Endothelial cell (in vitro differentiated cells): ENCODE measurements at places on chromosomes 7 and 10. TPM values are rescaled to one million over a fixed set of nuclear protein-coding genes. Genes with fewer than 3 reads are reported as not detected.

METTL27 gene
- total RNA-seq: 6.1 TPM

DNA sequence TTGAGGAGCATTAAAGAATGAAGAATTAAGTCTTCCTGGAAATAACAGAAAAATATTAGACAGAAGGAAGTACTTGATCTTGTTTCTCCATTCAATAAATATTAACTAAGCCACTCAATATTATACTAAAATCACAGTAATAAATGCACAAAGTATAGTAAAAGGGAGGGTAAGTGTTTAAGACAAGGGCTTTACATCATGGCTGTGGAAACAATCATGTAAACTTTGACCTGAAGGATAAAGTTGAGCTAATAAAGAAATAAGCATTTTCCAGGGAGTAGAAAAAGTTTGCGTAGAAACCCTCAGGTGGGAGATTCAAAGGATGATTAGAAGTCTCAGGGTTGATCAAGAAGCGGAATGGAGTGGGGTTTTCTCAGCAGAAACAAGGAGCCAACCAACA lies 78.2 kb downstream of the SEMA3C start:
- DNase-seq: no peak

- DNase-seq: no peak
Measured at GRCh38 chr10:129330211-129330610, 136.8 kb upstream of the MGMT start.

DNA sequence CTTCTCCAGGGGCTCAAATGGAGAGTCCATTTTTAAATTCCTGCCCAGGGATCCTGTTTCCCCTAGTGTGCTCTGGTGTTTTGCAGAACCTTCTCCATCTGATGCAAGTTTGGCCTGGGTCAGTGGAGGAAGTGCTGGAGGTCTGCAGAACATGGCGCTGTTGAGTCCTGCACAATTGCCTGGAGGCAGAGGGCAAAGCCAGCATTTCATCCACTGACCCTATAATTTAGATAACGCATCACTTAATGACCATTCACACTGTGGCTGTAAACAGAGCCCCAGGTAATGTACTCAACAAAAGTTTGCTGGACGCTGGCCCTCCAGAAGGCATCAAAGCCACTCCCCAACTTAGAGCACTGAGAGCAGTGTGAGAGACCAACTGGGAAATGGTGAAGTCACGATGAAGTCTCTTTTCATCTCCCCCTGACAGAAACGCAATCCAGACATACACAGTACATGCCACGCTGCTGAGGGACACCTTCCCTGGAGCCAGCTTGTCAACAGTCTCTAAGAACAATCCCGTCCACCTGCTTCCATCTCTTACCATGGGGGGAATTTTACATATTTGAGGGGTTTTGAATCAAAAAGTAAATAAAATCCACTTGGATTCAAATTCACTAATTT lies 13.4 kb downstream of the C10orf71 start:
- DNase-seq: no peak

DNA sequence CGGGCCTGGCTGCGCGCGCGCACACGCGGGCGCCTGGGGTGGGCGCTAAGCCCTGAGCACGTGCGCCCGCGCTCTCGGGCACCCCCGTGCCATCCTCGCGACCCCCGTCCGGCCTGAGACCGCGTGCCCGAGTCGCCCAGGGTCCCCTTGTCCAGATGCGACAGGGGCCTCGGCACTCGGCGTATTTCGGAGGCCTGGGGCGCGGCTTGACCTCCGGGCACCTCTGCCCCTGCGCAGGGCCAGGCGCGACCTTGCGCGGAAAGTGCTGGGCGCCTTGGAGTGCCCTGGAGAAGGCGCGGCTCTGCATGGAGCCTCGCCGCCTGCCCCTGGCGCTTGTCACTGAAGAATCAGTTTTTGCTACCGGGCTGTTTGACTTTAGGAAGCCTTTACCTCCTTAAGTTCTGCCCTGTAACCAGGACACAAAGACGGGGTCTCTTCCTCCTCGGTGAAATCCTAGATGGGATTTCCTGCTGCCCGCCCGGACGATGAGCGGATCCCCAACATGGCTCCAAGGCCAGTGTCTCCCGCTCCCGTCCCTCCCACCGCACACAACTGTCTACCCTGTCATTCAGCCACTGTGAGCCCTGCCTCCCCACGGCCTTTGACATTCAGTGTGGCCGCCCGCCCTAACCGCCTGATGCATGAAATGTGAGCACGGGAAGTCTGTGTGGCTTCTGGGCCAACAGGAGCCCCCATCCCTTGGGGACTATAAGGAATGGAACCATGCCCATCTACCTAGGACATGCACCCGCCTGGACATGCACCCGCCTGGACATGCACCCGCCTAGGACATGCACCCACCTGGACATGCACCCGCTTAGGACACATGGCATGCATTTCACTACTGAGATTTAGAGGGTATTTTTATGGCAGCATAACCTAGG lies 1.1 kb upstream of the STK32C start:
- DNase-seq: no peak

GRCh38 chr10:91653219-91653870 lies 20.5 kb upstream of the PPP1R3C start:
- DNase-seq: no peak

ADCY1 gene
- 50.7 TPM for total RNA-seq

GRCh38 chr7:158442260-158442659 lies 145.4 kb downstream of the PTPRN2 start:
- DNase-seq: no peak

GRCh38 chr10:122149561-122150505 lies 121.3 kb upstream of the BTBD16 start:
- no peak for DNase-seq

- DNase-seq: no peak
Measured at GRCh38 chr7:77549106-77549870, 12.2 kb downstream of the PTPN12 start.

CNPY1 gene
- total RNA-seq: not detected

PCGF5 gene
- total RNA-seq: 21.5 TPM

DNA sequence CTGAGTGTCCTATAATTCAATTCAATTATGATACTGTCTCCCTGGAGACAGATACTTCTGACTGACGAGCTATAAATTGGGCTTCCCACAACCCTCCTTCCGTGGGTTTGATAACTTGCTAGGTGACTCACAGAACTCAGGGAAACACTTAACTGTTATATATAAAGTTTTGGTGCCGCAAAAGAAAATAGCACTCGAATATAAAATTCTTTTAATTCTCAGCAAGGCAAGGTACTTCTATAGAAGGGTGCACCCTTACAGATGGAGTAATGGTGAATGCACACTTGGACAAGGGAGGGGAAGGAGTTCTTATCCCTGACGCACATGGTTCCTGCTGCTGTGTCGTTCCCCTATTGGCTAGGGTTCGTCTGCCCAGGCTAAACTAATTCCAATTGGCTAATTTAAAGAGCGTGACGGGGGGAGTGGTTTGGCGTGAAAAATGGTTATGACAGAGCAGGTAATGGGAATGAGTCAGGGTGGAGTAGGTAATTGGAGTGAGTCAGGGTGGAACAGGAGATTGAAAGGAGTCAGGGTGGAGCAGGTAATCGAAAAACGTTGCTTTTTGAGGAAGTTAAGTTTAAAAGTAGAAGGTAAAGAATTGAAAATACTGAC lies 20.8 kb upstream of the GHITM start:
- no peak for DNase-seq

DNA sequence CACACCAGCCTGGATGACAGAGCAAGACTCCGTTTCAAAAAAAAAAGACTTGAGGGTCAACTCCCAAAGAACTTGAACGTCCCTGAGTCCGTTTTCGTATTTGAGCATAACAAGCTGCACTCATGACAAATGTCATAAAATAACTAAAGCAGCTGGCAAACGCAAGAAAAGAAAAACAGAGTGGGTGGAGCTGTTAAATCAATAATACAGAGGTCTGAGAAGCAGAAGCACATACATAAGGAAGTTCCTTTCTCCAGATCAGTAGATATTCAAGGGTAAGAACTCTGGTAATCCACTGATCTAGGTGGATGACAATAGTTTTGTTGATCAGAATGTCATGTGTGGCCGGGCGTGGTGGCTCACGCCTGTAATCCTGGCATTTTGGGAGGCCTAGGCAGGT lies 150.1 kb downstream of the FAM107B start:
- no peak for DNase-seq

GRCh38 chr7:52154382-52154781 lies 837.8 kb upstream of the COBL start:
- DNase-seq: no peak

DNA sequence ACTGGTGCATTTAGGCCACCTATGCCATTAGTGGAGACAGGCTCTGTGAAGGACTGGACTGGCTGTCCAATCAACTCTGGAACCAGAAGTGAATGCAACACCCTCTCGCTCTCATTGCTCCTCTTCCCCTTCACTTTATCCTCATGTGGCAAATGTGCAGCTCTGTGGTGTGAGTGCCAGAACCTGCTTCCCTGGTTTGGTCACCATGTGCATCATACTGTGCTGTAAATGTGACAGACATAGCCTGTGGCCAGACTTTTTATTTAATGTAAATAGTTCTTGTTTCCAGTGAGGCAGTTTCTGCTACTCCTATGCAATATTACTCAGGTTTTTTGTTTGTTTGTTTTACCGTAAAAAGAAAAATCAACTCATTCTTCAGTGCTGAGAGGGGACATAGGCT lies 73.0 kb upstream of the PPP1R9A start:
- DNase-seq: no peak

DNA sequence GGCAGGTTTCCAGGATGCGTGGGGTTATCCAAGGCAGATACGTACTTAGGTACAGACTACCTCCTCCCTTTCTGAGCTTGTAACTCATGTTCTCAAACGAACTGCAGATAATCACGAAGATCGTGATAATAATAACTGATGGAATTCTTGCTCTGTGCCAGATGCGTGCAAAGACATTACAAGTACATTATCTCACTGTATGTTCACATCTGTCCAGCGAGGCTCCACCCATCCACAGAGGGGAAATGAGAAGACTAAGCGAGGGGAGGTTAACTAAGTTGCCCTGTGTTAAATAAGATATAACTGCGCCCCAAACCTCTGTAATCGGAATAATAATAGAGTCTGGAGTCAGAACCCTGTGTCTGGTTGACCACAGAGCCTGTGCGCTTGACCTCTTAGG lies 1.9 kb downstream of the GALNT17 start:
- DNase-seq: no peak

DNA sequence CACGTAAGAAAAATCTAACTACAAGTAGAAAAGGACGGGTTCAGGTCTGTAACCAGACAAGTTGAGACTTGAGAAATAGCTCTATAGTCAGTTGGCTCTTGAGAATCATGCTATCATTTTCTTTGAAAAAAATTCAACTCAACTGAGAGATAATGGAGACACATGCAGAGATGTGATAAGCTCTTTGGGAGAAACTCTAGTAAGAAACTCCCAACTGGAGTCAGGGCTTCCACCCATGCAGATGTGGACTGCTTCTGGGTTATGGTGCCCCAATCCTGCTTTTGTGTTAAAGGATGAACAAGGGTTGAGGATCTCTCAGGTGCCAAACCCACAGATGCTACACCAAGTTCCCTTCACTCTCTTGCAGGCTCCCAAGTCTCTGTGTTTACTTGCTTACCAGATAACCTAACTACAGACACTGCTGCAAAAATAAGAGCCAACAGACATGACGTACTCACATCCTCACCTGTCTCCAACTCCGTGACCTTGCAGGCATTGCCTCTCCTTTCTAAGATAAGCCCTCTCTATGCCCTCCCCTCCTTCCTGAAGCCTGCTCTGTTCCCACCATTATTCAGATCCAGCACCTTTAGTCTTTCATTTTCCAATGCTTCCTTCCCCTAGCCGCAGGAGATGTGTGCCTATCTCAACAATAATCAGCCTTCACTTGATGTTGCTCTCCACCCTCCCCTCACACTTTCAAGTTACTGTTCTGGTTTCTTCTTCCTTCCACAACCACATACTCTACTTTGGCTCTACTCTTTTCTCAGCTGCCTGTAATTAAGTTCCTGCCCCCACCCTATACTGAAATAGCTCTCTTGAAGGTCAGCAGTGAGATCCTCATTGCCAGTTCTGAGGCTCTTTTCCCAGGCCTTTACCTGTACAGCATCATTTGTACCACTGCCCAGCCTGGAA lies 130.0 kb downstream of the ICA1 start:
- DNase-seq: no peak

DNA sequence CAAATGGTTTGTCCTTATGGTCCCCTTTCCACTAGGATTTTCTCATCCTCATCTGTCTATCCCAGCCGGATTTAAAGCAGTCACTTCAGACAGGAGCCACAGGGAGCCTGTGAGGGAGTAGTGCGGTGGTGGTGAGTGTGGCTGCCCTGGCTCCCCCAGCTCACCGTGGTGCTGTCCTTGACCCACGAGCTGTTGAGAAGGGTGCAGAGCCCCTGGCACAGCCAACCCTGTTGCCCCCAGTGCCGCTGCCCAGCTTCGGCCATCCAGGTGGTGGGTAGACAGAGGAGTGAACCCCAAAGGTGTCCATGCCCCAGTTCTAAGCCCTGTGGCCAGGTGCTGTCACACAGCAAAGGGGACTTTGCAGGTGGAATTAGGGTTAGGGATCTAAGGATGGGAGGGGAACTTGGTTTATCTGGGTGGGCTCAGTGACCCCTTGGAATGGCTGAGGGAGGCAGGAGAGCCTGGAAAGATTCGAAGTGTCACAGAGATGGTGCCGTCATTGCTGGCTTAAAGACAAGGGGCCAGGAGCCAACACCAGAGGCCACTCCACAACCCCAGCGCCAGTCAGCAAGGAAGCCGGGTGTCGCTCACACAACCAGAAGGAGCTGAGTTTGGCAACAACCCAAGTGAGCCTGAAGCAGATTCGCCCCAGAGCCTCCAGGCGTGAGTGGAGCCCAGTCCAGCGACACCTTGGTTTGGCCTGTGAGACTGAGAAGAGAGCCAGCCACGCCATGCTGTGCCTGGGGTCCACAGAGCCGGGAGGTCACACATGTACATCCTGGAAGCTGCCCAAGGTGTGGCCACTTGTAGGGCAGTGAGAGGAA lies 142.4 kb downstream of the ADCY1 start:
- DNase-seq: no peak

DNA sequence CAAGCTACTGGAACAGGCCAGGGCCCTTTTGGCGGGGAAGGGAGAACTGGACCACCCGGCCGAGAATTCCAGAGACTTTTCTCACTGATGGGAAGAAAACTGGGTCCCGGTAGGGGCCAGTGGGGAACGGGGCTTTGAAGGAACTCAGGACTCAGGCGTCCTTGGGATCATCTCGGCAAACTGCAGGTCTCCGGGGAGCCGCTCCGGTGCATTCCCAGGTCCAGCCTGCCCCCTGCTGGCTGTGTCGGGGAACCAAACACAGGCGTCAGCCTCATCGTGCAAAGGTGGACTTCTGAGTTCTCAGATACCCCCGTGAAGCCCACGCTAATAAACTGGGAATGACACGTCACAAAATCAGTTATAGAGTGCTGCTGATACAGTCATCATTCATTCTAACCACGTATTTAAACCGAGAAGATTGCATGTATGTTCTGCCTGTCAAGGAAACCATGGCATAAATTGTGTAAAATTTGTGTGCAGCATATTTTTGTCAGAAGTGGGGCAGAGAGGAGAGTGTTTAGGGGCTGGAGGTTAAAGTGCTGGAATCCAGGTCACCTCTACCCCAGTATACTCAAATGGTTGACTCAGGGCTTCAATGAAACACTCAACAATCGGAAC lies 76.1 kb upstream of the CPXM2 start:
- peak; percentile 93 for DNase-seq
